Fibroblast of mammary gland (primary cell): ENCODE measurements at places on chromosomes 2 and 18.

DNA sequence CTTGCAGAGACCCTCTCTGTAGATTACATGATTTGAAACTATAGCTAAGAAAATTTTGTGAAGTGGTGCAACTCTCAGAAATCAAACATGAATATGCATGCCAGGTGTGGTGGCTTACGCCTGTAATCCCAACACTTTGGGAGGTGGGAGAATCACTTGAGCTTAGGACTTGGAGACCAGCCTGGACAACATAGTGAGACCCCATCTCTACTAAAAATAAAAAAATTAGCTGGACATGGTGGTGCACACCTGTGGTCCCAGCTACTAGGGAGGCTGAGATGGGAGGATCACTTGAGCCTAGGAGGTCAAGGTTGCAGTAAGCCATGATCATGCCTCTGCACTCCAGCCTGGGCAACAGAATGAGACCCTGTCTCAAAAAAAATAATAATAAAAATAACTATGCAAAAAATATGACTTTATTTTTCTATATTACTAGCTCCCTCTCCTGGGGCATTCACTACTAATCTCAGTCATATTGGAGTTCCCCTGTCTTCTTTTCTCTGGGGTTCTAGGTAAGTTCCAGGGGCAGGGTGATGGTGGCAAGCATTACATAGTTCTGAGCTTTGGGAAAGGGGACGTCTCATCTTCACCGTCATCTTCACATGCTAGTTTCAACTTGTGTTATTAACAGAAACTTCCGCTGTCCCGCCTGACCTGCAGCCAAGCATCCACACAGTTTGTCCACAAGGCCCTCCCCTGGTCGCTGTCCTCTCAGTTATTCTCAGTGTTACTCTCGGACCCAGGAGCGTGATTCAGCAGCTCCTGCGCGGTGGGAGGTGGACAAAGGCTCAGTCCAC, 96.8 kb upstream of the MBOAT2 start:
- DNase-seq, result no peak

GRCh38 chr2:135797497-135798274, 39.3 kb downstream of the LCT start:
- peak; percentile 83 for DNase-seq

DNA sequence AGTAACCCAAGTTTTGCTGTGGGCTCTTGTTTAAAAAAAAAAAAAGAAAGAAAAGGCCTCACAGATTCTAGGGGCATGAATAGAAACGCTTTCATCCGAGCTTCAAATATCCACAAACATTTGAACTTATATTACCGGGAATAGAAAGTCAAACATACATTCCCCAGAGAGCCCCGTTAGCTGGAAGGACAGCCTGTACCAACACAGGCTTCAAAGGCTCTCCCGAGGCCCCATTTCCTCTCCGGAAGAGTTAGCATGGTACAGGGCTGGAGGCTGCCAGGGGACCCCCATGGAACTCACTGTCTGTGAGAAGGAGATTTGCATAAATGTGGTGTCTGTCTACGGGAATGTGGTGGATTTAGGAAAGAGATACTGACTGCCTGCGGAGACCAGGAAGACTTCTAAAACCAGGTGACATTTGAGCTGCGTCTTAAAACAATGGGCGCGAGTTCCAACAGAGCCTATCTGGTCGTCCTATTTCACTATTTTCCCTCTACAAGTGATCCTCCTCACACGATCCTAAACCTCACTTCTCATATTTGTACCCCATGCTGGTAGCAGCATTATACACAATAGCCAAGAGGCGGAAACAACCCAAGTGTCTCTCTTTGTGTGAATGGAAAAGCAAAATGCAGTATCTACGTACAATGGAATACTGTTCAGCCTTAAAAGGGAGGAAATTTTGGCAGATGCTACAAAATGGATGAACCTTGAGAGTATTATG, 820 bp upstream of the MATN3 start:
- DNase-seq, result no peak

DNA sequence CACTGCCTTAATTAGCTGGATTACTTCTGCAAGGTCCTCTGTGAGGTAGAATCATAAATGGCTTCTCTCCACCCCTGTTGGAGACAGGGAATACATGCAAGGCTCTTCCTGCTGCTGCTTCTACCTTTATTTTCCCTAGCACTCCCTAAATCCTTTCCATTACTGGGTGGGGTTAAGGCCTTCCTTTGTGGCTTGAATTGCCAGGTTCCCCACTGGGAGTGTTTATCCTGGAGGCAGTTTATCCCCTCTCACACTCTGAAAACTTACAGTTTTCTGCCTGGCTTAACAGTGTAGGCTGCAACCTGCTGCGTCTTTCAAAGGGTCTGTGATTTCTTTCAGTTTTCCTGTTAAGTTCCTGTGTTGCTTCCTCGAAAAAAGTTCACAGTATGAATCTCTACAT, 1062.3 kb upstream of the CRIM1 start:
- no peak for DNase-seq

DNA sequence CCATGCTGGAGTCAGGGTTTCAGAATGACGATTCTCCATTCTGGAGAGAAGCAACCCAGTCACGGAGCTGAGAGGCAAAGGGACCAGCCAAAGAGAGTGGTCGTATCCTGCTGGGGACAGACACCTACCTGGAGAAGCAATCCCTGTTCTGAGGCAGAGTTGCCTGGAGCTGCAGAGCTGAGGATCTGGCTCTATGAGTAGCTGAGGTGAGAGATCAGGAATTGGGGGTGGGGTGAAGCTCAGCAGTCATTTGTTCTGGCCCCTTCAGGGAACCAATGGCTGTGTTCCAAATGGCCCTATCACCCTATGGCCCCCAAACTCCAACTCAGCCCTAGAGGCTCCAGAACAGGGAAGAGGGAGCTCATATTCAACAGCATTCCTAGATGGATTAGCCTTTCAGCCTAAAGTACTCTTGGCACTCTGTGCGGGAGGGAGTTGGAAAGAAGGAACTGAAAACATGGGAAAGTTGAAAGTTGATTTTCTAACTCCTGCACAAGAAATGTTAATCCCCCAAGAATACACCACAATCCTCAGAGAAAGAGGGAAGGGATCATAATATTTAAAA, 3.3 kb upstream of the ATRAID start:
- no peak for DNase-seq

GRCh38 chr2:64111426-64111825, 32.8 kb downstream of the PELI1 start:
- DNase-seq, result no peak

GRCh38 chr2:61900281-61900680, 5.2 kb upstream of the COMMD1 start:
- DNase-seq, result no peak

GRCh38 chr18:56825878-56826277, 174.7 kb downstream of the WDR7 start:
- no peak for DNase-seq

GRCh38 chr2:67169417-67170140, 227.6 kb upstream of the ETAA1 start:
- DNase-seq, result peak; percentile 72

- peak; percentile 44 for DNase-seq
Observed at GRCh38 chr2:117771969-117772630, 42.4 kb upstream of the DDX18 start.

DNA sequence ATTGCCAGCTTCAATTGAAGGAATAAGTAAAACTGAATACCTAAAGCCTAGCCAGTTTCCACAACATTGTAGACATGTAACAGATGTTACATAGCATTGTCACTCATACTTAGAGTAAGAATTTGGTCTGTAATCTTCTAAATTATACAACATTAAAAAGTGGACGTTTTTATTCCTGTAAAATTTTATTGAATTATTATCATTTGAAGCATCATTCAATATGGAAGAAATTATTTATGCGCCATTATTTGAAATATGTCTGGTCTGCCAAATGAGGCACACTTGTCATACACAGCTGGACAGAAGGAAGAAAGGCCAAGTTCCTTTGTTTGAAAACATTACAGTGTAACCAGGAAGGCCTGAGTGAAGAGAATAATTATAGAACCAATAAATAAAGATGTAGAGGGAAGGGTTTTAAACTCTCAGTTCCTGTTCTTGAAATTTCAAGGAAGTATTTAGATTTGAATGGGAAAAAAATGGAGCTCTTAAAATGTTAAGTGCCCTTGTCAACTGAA, 575.5 kb downstream of the LRRTM4 start:
- DNase-seq, result no peak

DNA sequence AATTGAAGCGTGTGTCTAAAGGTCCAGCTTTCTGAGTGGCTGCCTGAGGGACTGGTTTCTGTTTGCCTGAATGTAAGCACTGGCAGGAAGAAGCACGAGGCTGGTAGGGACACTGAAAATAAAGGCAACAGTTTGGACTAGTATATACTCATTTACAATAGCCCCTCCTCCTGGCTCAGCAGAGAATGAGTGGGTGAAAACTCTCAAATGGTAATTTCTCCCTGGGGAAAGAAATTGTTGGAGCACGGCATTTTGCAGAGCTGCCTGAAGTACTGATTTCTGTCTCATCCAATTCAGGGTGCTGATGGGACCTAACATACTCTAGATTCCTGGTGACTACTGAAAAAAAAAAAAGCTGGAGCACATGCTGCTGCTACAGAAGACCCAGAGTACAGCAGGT, 17.3 kb upstream of the SPP2 start:
- peak; percentile 68 for DNase-seq

- no peak for DNase-seq
Observed at GRCh38 chr2:138763971-138764370, 16.2 kb downstream of the NXPH2 start.
